ENCODE measurements at places on chromosomes 4 and X.

DNA sequence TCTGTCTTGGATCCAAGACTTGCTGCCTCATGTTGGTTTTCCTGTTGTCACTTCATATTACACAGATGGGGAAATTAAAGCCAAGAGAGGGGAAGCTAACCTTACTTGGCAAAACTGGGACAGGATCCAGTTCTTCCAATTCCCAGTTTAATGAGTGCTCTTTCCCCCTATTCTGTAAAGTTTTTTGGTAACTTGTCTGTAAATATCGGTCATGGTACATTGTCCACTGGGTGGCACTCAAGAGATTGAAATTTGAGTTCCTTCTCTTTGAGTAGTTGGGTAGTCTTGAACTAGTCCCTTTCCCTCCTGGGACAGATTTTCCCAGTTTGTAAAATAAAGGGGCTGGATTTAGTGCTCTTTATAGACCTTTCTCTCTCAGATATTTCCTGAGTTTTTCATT is 12.4 kb upstream of the EOLA2 start:
- no peak for DNase-seq

- DNase-seq, result no peak
Observed at GRCh38 chrX:38473701-38474100, 87.6 kb upstream of the TSPAN7 start.

DNA sequence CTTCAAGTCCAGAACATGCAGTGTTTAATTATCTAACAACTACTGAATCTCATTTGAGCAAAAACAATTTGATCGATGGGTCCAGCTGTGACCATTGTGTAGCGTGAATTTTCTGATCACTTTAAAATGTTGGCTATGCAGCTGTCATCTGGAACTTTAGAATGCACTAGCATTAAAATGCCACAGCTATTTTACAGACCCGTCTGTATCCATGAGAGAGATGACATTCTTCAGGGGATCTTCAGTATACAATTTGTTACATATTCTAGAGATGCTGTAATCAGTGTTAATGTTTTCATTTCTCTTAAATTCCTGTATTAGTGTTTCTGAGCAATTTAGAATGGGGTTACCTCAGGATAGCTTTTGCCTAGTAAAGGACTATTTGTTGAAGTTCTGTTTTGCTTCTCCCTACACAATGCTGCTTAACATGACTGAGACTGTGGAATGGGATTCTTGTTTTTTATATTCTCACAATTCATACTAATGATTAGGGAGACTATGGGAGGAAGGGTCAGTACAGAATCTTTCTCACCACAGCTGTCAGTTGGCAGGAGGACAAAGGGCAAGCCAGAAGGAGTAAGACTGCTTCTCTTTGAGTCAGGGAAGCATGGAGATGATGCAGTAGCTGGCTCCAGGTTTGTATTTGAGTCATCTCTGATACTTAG is 13.2 kb upstream of the CTSO start:
- DNase-seq, result no peak

- DNase-seq, result no peak
Observed at GRCh38 chr4:108988464-108989195, 225.8 kb upstream of the ETNPPL start.

Data from epithelial cell of prostate (primary cell).